NCI-H2107 (cell line): ENCODE measurements at places on chromosomes 3 and 15.
A peak's percentile ranks its signal among the peaks of the same experiment; 100 is the strongest.

- DNase-seq, result no peak
Observed at GRCh38 chr3:13598926-13599886, 50.3 kb downstream of the FBLN2 start.

- no peak for DNase-seq
Observed at GRCh38 chr3:181888234-181888633, 176.5 kb downstream of the SOX2 start.

GRCh38 chr3:31890742-31891469, 90.2 kb downstream of the OSBPL10 start:
- no peak for DNase-seq

DNA sequence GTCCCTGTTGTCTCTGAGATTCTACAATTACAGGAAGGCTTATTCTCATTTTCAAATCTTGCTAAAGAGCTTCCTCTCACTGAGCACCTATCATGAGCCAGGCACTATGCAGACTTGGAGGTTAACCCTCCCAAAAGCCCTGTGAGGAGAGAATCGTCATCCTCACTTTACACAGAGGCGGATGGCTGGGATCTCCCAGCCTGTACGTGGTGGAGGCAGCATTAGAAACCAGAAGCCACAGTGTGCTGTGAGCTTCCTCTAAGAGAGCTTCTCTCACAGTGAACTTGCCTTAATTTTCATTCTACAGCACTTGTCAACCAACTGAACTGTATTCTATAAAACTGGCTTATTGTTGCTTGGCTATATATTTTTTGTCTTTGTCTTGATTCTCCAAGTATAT, 6.1 kb upstream of the DGKG start:
- DNase-seq, result no peak

DNA sequence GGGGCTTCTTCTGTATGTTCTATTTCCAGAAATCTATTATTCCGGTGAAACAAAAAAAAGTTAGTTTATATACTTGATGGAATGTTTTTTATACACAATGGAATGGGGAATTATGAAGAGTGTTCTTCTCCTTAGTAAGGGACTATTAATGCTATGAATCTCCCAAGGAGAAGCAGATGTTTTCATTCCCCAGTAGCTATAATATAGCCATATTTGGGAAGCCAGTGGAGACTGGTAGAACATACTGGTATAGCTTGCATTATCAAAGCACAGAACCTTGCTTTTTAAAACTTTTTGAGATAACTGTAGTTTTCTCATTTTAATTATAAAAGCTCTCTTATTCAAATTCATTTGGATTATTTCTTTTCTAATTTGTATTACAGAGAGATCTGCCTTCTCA, 38.3 kb downstream of the ADGRG7 start:
- no peak for DNase-seq

- DNase-seq, result no peak
Observed at GRCh38 chr3:49265661-49266386, 11.2 kb downstream of the C3orf62 start.

GRCh38 chr3:109702976-109703375, 365.6 kb upstream of the DPPA4 start:
- DNase-seq, result no peak

GRCh38 chr3:195154111-195154791, 116.7 kb downstream of the XXYLT1 start:
- DNase-seq, result no peak

DNA sequence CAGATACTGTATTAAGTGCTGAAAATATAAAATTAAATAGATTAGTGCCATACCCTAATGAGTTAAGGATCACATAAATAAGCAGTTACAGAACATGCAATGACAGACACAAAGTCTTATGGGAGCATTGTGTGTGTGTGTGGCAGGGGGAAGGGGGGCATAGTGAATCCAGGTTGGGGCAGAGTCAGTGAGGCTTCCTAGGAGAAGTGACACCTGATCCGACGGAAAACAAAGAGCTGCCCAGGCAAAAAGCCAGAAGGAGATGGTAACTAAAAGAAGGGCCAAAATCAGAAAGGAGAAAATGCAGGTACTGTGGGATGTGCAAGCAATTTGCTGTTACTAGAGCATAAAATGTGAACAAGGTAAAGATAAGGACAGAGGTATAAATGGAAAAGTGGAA, 80.1 kb upstream of the CHRM5 start:
- DNase-seq, result peak; percentile 17

DNA sequence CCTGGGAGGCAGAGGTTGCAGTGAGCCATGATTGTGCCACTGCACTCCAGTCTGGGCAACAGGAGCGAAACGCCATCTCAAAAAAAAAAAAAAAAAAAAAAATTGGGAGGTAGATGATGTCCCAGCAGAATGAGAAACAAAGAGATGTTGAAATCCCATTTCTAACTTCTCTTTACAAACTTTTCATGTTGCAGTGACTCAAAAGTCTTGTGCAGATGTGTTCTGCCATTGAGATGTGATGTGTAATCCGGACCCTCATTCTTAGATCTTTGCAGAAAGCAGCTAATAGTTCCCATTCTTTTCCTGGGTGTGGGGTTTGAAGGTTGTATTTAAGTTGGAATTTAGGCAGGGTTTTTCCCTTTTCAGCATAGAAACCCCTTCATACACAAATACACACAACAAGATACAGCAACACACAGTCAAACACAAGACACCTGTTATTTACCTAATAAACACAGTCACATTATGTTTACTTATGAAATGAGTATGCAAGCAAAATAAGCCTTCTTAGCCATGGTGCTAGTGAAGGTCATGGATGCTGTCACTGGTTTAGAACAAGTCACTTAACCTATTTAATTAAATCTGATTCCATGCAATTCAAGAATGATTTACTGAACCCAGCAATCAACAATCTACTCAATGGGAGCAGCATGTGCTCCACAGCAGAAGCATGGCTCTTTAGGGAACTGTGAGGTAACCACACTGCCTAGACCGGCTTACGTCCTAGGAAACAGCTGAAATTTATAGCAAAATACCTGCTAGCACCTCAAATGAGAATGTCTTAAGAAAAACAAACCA, 14.9 kb downstream of the SIAH2 start:
- no peak for DNase-seq
